ENCODE measurements at places on chromosomes 5 and 9.

GRCh38 chr5:137206030-137206715 is 293.0 kb downstream of the SPOCK1 start:
- no peak for DNase-seq

DNA sequence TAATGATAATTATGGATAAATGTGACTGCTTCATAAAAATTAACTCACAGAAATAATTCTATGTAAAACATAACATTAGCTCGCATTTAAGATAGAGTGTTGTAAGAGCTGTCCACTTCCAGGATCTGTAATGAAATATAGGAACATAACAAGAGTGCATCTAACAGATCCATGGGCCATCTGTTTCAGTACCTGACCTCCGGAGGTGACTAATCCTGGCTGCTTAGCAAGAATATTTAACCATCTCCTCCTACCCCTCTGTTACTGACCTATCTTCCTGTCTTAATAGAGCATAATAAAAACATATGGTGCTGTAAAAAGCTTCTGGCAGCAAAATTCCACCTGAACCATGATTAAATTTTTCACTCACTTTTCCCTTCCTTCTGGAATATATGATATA is 7.1 kb downstream of the PLCXD3 start:
- DNase-seq, result no peak

GRCh38 chr5:114243972-114244317 is 117.9 kb upstream of the KCNN2 start:
- no peak for DNase-seq

- no peak for DNase-seq
Measured at GRCh38 chr5:83368319-83368718, 103.2 kb upstream of the VCAN start.

GRCh38 chr5:133219296-133219695 is 167.5 kb downstream of the HSPA4 start:
- no peak for DNase-seq

DNA sequence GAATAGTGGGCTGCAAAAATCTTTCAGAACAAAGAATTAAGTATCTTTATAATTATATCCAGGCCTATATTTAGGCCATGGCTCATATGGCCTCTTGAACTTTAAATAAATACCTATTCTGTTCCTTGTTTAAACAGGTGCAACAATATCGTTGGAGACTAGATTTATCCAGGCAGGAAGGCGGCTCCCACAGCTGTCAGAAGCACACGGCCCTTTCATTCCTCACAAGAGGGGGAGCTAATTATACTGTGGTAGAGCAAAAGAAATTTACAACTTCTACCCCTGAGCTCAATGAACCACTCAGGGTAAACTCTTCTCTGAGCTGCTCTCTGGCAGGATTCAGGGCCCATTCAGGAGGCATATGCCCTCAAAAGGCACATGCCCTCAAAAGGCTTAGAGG is 31.3 kb downstream of the TMEM174 start:
- no peak for DNase-seq

GRCh38 chr5:1786621-1787471 is 12.8 kb downstream of the MRPL36 start:
- no peak for DNase-seq

- DNase-seq, result no peak
Measured at GRCh38 chr5:106640511-106640910, 1030.2 kb downstream of the EFNA5 start.
